Body of pancreas (tissue), 4 donors: ENCODE measurements at places on chromosomes 2 and 18. TPM values are rescaled to one million over a fixed set of nuclear protein-coding genes. Genes with fewer than 3 reads are reported as not detected.

The PAPOLG gene
- 6.5 TPM for total RNA-seq

DNA sequence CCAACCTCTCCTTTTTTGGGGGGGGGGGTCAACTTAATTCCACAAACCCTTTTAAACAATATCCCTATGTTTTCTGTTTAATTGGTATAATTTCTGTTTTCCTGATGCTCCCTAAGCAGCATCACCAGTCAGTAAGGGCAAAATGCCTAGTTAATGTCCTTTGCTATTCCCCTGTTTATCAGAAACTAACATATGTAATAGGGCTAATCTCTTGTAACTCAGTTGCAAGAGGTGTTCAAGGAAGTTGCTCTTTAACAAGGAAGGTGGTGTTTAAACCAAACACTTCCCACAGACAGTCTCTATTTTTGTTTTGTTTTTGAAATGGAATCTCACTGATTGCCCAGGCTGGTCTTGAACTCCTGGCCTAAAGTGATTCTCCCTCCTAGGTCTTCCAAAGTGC lies 6.5 kb upstream of the COQ10B start:
- DNase-seq: no peak

The STAT1 gene
- total RNA-seq: 30.1 TPM

DNA sequence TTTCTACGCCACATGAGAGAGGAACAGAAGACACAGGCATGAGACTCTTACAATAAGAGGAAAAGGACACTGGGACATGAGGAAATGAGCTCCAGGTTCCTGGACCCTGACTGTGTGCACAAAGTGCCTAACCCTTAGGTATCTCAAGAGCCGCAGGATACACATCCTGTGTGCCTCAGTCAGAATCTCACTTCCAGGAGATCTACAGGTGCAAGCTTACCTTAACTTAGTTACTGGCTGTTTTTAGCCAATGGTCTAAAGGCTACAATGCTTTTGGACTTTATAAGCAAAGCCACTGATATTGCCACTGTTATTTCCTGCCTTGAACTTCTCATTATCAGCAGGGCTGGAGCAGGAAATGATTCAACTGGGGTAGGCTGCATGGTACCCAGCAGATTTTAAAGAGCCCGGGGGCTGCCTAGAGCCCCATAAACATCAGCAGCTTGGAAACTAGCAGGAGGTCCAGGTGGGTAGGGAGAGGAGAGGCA lies 254.4 kb downstream of the ZNF521 start:
- DNase-seq: no peak

- no peak for DNase-seq
Observed at GRCh38 chr2:16026816-16027501, 86.6 kb downstream of the MYCN start.

DNA sequence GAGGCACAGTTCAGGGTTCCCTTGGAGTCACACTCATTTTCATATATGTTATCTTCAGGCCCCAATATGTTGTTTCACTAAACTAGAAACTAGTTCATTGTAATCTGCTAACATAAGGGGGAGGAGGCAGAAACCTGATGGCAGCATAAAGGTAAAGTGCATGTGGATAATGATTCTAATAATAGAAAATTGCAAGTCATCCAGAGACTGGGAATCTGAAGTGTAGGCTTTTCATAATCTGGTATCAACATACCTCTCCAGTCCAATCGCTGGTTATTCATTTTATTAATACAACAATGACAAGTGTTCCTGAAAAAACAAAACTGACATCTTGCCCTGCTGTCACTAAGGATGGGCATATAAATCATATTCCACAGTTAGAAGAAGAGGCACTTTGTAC lies 326.3 kb upstream of the ZNF804A start:
- no peak for DNase-seq

- DNase-seq: no peak
Observed at GRCh38 chr2:152630466-152630865, 86.8 kb downstream of the PRPF40A start.

GRCh38 chr2:40457837-40458236 lies 5.9 kb upstream of the SLC8A1 start:
- no peak for DNase-seq

DNA sequence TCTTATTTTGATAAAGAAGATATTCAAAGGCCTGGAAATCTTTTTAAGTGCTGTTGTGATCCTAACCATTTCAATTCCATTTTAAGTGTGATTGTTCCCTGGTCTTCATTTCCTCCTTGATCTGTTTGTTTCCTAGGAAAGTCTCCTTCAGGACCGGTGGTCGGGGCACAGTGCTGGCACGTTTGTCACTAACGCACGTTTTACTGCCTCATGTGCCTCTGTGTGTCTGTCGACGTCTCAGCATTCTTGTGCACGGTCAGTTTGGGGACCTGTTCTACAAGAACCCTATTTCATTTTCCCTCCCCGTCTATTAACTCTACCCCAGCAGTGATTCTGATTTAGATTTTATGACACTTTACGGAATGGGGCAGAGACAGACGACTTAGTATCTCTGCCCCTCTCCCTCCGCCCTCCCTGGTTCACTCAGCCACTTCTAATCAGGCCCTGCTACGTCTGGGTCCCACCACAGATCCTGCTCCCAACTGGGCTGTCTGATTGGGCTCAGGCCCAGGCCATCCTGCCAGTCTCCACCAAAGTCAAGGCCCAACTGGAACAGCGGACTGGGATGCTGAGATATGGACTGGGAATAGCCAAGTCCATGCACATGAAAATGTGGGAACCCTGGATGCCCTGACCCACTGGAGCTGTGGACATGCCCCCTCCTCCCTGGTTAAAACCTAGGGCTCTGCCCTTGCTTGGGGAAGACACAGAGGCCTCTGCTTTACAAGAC lies 95.6 kb downstream of the TWIST2 start:
- no peak for DNase-seq

The DNAH6 gene
- 2.6 TPM for total RNA-seq

- no peak for DNase-seq
Observed at GRCh38 chr2:55296393-55296792, 27.4 kb upstream of the MTIF2 start.

DNA sequence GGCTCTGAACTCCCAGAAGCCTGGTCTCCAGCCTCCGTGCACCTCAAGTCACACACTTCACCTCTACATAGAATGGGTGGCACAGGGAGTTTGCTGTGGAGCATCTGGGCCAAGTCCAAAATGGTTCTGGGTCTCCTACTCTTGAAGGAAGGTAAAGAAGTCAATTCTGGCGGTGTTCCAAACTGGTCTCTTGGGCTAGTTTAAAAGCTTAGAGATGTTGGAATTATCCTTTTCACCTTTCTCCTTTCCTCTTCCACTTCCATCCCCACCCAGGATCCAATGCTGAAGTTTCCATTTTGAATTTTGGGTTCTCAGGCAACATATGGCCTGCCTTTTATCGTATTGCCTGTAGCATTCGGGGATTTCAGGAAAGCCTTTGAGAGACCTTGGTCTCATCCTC lies 325.2 kb downstream of the PDE11A start:
- no peak for DNase-seq
